NCI-H526 treated with DMSO at 0.1 percent for 48 hours (cell line): ENCODE measurements at places on chromosomes 4 and X.

DNA sequence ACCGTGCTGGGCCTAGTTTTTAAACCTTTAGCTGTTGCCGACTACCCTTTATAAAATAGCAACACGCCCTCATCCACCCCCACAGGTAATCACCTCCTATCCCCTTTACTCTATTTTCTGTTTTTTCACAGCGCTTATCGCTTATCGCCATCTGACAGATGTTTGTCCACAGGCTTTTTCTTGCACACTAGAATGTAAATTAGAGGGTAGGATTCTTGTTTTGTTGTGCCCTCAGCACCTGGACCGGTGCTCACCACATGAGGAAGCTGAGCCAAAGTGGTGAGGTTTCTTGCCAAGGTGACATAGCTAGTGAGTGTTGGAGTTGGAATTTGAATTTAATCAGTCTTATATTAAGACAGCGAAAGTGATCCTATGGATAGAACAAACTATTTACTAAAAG is 2.9 kb upstream of the RBBP7 start:
- DNase-seq = peak; percentile 31

GRCh38 chr4:182136201-182136600 is 107.0 kb upstream of the TENM3 start:
- DNase-seq = no peak

DNA sequence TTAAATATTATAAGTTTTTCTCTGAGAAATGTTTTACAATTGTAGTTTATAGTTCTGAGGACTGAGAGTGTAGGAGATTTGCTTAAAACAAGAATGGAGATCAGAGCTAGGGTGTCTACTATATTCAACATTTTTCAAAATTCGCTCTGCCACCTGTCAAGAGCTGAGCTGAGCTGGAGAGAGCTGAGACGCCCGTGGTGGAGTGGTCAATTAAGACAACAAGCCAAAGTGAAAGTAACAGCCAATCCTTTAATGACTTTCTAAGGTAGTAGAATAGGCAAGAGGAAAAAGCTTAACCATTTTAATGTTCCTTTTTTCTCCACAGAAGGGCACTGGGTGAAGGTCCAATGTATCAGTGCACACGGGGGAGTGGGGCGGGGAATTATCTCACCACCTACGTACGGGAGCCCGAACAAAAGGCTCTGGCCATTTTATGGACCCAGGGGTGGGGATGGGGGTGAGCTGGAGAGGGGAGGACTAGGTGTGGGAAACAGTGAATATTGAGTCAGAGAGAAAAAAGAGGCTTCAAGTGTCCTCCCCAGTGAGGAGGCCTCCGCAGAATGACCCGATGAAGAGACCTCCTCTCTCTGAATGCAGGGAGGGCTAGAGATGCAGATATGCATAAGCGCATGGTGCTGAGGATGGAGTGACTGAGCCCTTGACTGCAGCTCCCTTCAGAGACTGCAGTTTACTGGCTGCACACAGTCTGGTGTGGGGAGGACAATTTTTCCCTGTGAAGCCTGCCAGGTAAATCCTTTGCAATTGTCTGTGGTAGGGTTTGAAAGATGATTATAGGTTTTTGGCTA is 60.8 kb downstream of the SPCS3 start:
- DNase-seq = no peak

DNA sequence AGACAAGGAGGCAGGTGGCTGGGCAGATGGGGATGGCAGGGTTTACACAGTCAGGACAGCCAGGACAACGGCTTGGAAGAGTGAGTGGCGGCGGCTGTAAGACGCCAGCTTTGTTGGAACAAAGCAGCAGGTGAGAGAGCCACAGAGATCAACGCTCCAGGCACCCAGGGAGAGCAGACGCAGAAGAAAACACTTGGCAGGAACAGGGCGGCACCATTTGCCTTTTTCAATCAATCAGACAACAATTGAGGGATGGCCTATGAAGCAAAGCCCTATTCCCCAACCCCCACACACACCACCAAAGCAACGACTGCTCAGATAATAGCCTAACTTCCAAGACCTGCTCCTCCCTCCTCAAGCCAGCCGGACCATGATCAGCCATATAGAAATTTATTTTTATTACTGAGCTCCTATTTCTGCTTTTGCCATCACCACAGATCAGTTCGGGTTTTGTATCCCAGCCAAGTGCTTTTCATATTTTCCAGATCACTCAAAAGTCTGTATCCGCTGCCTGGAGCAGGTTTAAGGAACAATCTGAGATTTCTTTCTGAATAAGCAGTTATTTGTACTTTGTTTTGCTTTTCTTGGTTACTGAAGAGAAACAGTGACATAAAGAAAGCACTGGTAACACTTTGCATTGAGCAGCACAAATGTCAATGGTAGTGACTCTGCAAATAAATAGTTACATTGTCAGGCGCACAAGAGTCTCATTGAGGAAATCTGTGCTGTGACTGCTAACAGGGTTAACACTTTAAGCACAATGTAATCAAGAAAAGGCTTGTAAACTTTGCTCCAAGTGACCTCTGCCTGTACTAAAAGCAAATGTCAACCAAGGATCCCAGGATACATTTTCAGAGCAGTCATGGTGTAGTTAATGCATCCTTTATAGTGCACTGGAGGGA is 81.8 kb upstream of the RBPJ start:
- DNase-seq = no peak

- DNase-seq = no peak
These were observed 41.9 kb upstream of the SOD3 start for GRCh38 chr4:24753519-24753918.

- DNase-seq = no peak
These were observed 168.1 kb downstream of the VSIG4 start for GRCh38 chrX:65871671-65872311.

GRCh38 chrX:72027914-72028307 is 103.8 kb downstream of the RTL5 start:
- DNase-seq = no peak

GRCh38 chr4:86894455-86894854 is 2.2 kb upstream of the C4orf36 start:
- no peak for DNase-seq

GRCh38 chrX:110143454-110144210 is 140.7 kb downstream of the TMEM164 start:
- DNase-seq = no peak

DNA sequence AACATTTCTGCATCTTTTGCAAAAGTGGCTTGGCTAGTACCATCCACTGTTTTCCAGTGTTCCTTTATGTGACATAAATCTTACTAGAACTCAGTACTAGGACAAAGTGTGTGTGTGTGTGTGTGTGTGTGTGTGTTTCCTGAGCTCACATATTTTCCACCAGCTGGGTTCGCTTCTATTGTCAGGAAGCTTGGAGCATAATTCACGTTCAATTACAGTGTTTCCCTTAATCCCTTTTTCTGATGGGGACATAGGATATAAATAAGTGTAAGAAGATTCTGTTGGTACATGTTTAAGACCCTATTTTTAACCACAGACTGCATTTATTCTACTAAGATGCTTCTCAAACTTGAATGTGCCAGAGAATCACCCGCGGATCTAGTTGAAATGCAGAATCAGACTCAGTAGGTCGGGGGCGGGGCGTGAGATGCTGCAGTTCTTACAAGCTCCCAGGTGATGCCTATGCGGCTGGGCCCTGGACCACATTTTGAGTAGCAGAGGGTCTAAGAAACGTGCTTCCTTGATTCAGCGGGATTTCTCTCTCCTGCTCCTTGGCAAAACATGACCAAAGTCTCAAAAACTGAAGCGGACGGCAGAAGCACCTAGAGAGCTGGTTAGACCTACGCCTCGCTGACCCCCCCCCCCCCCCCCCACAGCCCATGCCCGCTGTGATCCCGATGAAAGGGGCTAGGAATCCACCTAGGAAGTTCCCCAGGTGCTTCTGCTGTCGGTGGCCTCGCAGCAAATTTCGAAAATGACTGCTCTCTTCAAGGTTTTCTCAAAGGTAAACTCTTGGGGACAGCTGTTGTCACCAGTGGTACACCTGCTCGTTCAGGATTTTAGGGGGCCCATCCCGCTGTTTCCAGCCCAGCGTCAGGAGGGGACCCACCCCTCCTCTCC is 797 bp downstream of the CD99L2 start:
- DNase-seq = no peak

GRCh38 chrX:18702362-18703195 is 4.9 kb upstream of the PPEF1 start:
- DNase-seq = no peak

GRCh38 chrX:21375708-21376009 is 1.4 kb downstream of the CNKSR2 start:
- peak; percentile 22 for DNase-seq

GRCh38 chr4:121799867-121800501 is 1.1 kb upstream of the EXOSC9 start:
- no peak for DNase-seq

- DNase-seq = peak; percentile 76
These were observed 503.3 kb upstream of the FAM241A start for GRCh38 chr4:111641813-111642579.

DNA sequence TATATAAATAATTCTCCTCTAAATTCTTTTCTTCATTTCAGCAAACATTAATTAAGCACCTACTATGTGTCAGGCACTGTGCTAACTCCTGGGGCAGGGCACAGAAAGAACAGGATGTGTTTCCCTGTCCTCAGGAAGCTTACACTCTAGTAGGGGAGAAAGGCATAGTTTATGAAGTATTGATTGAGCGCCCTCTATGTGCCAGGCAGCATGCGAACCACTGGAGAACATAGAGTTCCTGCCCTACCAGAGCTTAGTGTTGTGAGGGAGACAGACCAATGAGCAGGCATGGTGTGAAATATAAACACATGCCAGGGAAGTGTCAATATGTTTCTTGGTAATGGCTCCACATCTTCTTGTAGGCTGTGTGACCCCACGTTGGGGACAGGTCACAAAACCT is 3.7 kb downstream of the ADGRG4 start:
- DNase-seq = no peak

- no peak for DNase-seq
These were observed 807 bp downstream of the SEL1L3 start for GRCh38 chr4:25861951-25862410.

DNA sequence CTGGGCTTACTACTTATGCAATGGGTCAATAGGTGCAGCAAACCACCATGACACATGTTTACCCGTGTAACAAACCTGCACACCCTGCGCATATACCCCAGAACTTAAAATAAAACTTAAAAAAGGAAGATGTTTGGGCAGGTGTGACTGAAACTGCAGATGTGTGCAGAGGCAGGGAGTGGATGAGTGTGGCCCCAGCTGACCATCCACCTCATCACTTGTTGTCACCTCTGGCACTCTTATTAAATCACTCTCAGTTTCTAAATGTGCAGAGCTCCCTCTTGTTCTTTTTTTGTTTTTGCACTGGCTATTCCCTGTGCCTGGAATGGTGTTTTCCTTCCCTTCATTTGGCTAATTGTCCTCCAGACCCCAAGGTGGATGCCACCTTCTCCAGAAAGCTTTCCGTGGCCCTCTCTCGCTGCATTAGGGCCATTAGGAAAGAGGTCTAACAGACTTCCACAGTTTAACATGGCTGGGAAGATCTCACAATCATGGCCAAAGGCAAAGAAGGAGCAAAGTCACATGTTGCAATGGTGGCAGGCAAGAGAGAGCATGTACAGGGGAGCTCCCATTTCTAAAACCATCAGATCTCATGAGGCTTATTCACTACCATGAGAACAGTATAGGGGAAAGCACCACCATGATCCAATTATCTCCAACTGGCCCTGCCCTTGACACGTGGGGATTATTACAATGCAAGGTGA is 58.5 kb downstream of the SLC2A9 start:
- DNase-seq = no peak

GRCh38 chr4:26088433-26088928 is 174.5 kb downstream of the SMIM20 start:
- no peak for DNase-seq

DNA sequence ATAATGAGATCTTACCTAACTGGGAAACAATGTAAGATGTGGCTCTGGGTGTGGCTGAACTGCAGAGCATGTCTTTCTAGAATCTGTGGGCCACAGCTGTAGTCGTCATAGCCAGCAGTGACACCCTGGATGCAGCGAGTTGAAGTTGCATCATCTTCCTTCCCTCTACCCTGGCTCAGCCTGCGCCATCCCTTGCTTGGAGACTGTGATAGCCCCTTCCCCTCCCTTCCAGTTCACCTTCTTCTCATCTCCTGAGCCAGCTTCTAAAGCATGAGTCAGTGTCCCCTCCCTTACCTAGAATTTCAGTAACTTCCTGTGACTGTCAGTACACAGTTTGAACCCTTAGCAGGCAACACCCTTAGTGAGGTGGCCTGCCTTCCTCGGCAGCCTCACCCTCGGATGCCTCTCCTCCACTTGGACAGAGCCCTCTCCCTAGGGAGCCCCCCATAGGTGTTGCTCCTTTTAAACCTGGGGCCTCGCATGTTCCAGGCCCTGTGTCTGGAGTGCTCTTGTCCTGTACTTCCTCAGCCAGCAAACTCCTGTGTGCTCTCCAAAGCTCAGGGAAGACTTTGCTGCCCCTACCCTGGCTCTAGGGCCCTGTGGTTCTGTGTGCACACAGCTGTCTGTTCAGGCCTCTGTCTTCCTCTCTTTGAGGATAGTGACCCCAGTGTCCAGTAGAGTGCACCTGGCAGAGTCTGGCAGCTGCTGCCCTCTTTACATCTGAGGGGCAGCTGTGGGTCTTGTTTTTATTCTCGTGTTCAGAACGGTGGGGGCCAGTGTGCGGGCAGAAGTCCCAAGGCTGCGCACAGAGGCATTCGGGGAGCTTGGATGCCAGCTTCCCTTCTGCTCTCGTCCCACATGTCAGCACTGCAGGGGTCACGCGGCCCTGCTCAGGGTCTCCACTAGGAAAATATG is 43.7 kb upstream of the TADA2B start:
- DNase-seq = no peak

DNA sequence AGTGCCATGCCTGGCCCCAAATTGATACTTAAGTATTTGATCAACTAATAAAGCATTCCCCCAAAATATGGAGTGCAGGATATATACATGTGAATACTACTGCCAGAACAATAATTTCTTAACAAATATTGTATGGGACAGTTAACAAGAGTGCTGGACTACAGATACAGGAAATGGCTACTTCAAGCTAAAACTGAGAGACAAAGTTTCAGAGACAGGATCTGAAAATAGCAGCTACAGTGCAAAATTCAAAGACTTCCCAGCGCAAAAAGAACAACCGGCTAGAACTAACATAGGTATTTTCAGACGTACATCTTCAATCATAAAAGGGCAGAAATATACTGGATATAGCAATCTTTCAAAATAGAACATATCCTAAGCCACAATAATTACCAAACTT is 6.3 kb downstream of the ATRX start:
- no peak for DNase-seq

GRCh38 chr4:184463856-184464255 is 10.5 kb downstream of the IRF2 start:
- DNase-seq = no peak
